Muscle of leg (tissue), 16 donors: ENCODE measurements at places on chromosomes 1 and 21.

DNA sequence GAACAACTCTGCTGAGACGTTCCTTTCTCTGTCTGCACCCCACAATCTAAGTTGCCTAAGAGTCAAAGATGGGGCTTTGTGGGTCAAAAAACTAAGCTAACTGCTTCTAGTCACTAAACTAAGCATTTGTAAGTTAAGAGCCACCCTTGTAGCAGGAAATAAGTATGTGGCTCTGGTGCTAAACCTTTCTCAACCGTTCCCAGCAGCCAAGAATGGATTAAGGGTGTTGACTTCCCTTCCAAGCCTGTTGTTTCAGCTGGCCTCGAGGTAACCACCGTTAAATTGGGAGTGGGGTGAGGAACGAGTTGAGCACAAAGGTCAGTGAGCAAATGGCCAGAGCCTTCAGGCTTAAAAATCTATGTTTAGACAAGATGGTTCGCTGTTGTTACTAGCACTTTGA, 169.1 kb downstream of the TRIM33 start:
- no peak for DNase-seq

GRCh38 chr1:234149217-234149616, 224.0 kb upstream of the COA6 start:
- no peak for DNase-seq

GRCh38 chr1:113211467-113211866, 138.5 kb downstream of the LRIG2 start:
- no peak for DNase-seq

DNA sequence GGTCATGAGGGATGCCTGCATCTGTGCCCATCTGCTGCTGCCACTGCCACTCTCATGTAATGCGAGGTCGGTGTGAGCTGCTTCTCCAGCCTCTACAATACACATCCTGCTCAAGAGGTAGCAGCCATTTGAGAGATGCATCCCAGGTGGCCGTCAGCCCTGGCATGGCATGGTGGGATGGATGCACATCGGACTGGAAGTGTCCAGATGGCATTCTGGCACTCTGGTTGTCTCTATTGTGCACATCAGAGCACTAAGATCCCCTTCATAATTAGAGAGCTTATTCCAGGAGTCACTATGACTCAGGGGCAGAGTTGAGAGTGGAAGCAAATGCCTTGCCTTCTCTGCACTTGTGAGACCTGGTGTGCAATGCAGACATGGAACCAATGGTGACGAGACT, 3.8 kb downstream of the STRIP1 start:
- DNase-seq = no peak

DNA sequence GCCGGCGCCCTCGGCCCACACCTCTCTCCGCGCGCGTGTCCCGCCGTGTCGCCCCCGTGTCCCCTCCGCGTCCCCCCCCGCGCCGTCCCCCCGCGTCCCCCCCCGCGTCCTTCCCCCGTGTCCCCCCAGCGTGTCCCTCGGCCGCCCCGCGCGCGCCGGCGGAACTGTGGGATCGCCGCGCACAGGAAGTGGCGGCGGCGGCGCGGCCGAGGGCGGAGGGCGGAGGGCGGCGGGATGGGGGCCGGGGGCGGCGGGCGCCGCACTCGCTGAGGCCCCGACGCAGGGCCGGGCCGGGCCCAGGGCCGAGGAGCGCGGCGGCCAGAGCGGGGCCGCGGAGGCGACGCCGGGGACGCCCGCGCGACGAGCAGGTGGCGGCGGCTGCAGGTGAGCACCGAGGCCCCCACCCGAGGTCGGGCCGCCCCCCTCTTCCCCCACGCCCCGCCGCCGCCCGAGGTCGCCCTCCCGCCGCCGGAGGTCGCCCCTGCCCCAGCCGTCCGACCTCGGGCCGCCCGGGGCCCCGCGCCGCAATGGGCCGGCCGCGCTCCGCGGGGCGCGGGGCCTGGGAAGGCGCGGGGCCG, at the start of gene AGPAT3:
TSS of gene AGPAT3 (plus strand) at position 262 of the 578 bp plus-strand sequence. CDS start 94,459 bp downstream, outside the sequence.
- peak; percentile 54 for DNase-seq

- no peak for DNase-seq
Measured at GRCh38 chr1:23196627-23197328, 20.5 kb downstream of the HTR1D start.

GRCh38 chr1:97783751-97784150, 137.1 kb downstream of the DPYD start:
- peak; percentile 83 for DNase-seq

GRCh38 chr21:33936301-33937038, 20.9 kb upstream of the ATP5PO start:
- DNase-seq = no peak

DNA sequence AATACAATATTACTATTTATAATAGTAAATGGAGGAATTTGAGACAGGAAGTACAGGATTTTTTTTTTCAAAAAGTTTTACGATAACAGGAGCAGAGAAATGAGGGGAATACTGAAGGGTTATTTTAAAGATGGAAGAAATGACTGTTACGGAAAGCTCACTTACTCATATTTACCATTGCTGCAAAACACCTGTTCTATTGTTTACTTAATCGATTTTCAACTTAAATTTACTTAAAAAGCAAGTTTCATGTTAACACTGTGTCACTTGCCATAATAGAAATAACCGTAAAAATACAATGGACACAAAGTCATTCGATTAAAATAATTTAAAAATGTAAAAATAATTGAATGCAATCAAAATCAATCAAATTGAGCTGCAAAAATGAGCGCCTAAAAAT, 3.4 kb upstream of the EXO1 start:
- DNase-seq = no peak

GRCh38 chr1:26317612-26318337, at the start of gene CD52:
Gene CD52, plus strand, starts transcription at chr1:26317958. Its CDS starts 60 bp downstream, at chr1:26318018.
- DNase-seq = no peak

DNA sequence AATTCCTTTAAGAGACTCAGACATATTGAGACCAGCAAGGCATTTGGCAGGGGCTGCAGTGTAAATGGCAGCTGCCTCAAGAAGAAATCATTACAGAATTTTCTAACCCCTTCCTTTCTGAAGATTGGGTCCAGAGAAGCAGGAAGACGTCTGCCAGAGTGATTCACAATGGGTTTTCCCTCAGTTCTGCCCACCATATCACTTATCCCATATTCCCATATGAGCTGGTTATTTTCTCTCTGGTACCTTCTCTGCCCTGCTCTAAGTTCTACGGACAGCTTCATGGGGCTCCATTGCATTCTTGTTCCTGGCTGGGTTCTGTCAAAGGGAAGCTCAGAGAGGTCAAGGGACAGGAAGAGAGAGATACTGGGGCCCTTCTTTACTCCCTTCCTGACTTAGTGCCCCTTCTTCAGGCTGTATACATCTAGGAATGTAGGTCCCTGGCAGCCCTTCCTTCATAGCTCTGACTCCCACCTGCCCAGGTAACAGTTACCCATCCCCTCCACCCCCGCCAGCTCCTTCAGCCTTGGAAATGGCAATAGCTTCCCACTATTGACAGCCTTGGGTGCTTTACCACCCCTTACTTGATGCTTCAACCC, 420.6 kb upstream of the DAB1 start:
- no peak for DNase-seq

DNA sequence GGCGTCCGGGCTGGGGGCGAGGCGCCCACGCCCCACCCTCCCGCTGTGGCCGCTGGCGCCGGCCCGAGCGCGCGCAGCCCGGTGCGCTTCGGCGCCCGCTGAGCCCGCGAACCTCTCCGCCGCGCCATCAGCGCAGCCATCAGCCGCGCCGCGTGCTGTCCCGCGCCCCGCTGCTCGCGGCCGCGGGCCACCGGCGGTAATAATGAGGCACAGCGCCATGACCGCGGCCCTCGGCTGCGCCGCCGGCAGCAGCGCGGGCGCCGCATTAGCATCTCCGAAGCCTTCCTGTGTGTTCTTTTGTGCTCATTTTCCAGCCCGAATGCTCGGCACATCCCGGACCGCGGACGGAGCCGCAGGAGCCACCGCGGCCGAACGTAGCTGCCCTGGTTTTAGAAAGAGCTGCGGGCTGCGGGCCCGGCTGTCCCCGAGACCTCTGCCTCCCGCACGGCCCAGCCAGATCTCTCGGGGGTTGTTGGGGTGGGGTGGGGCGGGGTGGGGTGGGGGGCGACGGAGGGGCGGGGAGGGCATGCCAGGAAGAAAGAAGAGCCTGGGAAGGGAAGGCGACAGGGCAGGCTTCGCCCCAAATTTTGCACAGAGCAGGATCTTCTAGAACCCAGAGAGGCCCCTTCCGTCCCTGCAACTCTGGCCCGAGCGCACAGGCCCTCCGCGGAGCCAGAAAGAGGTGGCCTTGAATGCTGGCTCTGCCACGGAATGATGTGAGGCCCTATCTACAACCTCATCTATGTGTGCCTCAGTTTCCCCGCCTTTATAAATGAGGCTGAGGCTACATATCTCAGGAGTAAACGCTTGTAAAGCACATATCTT, 55.3 kb downstream of the RRAGC start:
- DNase-seq = peak; percentile 19

GRCh38 chr1:224846119-224846907, 83.2 kb upstream of the DNAH14 start:
- DNase-seq = no peak

GRCh38 chr1:86137436-86137835, 19.1 kb downstream of the COL24A1 start:
- DNase-seq = no peak

- peak; percentile 91 for DNase-seq
Measured at GRCh38 chr1:228902781-228903433, 167.6 kb downstream of the RHOU start.

DNA sequence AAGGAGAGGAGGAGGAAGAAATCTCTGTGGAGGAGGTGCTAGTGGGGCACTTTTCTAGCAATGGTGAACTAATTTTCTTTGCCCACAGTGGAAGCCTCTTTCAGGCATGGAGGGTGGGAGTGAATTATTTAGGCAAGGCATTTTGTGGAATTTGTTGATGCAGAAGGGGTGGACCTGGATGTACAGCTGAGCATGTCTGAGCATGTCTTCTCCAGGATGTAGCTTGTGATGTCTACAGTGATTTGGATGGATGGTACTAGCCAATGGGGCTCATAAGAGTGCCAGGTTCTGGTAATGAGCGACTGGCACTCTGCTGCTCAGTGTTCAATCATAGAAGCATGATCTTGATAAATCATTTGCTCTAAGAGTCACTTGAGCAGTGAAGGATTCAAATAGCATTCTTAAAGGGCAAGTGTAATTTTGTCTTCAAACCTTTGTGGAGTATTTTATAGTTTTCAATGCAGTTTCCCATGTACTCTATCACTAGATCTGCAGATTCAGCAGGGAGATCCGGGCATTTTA, 153.9 kb upstream of the LMO4 start:
- DNase-seq = no peak

- no peak for DNase-seq
Measured at GRCh38 chr1:186442651-186443375, 18.1 kb downstream of the PDC start.

DNA sequence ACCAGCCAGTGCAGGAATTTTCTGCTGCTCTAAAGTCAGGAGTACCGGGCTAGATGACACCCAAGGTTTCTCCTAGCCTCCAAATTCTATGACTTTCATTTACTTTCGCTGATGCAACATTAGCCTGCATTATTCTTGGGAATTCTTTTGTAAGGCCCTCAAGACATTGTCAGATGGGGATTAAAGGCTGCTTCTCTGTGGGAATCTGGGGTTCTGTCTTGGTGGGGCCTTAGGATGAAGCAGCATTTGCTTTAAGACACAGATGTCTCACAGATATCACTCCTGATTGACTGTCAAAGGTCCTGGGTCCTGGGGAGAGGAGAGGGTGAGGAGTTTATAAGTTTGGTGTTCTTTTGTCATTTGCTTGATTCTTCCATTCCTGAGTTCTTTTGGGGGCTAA, 11.6 kb downstream of the PKP1 start:
- no peak for DNase-seq

DNA sequence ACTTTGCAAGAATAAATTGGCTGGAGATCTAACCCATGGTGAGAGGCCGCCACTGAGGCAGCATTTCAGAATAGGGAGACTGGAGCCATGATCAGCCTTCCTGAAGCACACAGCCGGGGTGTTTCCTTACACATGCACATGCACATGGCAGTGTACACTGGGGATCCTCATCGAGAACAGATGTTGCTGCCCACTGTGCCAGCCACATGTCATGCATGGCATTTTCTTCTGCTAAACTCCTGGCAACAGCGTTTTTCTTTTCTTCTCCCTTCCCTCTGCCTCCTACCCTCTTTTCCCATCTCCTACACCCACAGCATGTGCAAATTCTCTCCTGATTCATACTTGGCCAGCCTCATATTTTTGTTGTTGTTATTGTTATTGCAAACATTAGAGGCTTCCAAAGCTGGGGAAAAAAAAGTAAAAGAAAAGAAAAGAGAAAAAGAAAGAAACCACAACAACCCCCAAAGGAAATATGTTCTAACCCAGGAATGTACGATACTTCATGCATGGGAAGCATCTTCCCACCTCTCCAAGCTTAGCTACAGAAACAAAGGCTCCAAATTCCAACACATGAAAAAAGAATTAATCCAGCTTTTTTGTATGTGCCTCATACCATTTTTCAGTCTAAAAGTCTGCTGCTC, 344.0 kb downstream of the ASTN1 start:
- peak; percentile 79 for DNase-seq

DNA sequence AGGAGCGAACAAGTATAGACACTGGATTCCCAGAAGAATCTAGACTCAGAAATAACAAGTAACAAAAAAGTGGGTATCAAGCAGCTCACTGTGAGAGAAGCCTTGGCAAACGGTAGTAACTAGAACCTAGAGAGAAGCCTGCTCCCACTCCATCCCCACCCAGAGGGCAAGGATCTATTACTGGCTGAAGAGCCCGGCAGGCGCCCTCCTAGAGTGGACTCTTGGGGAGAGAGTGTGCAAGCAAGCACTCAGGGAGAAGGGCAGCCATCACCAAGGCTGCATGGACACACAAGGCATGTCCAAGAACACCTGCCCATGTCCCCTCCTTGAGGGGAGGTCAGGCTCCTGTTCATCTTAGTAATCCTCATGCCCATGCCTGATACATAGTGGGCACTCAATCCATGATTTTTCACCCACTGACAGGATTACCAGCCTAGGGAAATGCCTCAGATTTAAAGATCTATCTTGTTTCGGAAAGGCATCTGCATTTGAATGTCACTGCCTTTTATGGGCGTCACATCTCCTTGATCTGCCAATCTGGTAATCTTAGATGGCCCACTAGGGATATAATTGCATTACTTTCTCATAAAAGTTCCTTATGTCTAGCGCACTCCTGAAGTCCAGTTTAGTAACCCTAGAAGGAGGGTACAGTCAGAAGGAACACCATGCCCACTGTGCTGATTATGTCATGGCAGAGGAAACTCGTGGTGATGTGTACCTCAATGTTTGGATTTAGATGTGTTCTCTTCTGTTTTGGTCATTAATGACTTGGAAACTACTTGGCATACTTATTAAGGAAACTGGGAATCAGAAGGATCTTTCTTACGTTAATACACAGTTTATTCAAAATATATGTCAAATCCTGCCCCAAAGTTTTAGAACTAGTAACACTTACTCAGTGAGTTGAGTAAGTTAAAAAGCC, 14.4 kb downstream of the CNN3 start:
- peak; percentile 75 for DNase-seq

DNA sequence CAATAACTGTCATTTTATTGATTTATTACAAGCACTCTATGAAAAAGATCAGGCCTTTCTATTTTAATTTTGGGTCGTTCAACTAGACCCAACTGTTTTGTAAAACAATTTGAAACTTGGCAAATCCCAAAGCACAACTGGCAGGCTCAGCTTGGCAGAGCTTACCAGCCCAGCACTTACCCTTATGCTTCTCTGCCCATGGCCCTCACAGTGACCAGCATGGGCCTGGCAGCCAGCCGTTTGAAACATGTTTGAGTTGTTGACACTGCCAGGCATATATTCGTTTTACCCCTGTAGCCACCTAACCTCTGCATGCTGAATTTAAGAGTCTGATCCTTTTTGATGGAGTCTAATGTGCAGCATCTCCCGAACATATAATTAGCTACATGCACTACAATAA, 796.7 kb upstream of the ADGRL2 start:
- peak; percentile 29 for DNase-seq
